Stromal cell of bone marrow (primary cell): ENCODE measurements at places on chromosomes 6 and 20.

- no peak for DNase-seq
These were observed 10.2 kb upstream of the DEFB113 start for GRCh38 chr6:49979584-49979983.

- DNase-seq: no peak
These were observed 285.8 kb upstream of the PRND start for GRCh38 chr20:4435671-4436455.

DNA sequence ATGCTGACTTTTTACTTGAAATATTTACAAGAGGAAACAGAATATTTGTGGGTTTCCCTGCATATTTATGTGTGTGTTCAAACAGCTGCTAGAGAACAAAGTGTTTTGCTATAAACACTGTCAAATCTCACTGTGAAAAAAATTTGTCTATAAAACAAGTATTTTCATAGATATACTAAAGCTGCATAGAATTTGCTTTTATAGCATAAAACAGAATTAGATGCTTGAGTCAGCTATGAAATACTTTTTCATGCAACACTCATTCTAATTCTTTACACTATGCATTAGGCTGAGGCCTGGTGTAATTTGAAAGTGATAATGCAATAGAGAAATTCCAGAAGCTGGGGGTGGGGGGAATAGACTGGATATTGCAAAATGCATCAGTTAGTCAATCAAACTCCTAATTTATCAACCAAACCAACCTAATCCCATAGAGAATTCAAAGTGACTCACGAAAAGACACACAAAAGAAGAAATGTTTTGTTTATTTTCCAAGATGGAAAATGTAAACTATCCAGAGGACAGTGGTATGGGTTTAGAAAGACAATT, 148.2 kb downstream of the LAMA2 start:
- peak; percentile 12 for DNase-seq

- no peak for DNase-seq
These were observed 140.7 kb upstream of the MCHR2 start for GRCh38 chr6:100134703-100135102.

DNA sequence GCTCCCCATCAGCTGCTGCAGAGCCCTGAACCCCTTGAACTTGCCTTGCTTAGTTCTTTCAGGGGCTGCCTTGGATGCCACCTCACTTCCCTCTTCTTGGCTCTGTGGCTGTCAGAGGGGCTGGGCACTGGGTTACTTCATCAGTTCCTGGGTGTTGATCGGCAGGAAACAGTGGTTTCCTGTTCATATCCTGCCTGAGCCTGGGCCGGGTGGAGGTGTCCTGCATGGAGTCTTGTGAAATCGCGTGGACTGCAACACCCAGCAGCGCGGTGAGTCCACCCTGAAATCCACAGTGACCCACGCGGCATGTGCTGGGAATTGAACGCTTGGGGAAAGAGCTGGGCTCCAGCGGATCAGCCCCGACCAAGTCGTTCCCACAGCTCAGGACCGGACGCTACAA, 97.5 kb downstream of the CDH26 start:
- DNase-seq: no peak

- DNase-seq: no peak
These were observed 5.3 kb upstream of the FOXC1 start for GRCh38 chr6:1604158-1605003.

DNA sequence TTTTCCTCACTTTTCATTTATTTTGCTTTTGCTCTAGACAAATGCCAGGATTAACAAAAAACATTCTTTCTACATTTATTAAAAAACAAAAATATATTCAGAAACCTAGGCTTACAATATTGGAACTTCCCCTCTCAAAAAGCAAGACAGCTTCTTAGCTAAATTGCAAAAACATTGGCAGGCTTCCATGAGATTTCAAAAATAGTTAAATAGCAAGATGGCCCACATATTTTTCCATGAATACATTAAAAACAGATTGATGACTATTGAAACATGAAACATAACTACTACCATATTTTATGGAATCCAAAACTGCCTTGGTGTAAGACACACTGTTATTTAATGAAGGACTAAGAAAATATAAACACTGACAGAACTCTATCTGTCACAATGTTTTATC, 92.0 kb downstream of the LY86 start:
- no peak for DNase-seq

DNA sequence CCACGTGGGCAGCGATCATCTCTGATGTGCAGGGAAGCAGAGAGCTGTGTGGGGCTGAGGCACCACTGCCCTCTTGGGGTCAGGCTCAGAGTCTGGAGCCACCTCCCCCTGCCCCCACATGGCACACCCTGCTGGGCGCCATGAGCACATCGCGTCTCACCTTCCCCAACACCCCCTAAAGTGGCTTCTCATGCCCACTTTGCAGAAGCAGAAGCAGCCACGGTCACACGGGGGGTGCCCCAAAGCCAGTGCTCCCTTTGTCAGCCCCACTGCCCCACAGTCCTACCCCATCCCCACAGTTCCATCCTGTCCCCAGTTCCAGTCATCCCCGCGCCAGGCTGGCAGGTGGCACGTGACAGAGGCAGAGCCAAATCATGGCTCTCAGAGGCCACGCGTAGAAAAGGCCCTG, 19.5 kb downstream of the SDCBP2 start:
- DNase-seq: no peak

DNA sequence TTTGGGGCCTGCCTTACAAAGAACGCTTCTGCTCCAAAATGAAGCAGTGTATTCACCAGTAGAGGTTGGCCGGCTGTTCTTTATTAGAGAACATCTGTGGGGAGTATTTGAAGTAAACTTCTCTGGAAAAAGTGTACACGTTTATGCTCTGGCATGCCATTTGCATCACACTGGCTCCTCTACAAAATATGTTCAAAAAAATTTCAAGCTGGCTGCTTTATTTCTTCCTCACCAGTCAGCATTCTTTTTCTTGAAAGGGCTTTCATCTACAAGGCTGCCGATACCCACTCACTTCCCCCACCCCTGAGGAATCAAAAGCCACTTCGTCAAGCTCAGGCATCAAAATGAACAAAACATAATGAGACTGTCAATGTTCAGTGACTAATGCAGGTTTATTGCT, 294.1 kb downstream of the TFAP2B start:
- DNase-seq: no peak

DNA sequence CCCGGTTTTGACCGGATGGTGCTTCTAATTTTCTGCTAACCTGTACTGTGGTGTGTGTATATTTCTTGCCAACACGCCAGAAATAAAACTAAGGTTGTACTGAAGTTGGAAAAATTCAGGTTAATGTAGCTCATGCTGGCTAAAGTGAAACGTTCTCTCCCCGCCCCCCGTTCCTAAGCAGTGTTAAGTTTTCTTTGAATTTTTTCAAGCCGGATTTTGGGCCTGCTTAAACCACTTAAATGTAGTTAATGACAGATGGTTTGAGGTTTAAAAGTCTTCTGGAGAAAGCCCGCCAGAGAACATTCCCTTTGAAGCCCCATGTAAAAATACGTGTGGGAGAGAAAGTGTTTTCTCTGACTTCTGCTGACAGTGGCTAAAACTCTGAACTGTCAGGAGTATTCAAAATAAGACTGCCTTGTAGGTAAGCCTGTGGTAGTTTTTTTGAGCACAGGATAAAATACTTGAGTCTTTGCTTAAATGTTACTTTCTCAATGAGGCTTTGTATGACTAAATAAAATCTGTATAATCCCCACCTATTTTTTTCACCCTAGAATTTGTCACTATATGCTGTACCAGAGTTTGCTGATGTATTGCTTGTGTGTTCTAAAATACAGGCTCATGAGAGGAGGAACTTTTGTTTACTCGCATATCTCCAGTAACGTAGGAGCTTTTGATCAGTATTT, 101.3 kb downstream of the OR2B2 start:
- no peak for DNase-seq

DNA sequence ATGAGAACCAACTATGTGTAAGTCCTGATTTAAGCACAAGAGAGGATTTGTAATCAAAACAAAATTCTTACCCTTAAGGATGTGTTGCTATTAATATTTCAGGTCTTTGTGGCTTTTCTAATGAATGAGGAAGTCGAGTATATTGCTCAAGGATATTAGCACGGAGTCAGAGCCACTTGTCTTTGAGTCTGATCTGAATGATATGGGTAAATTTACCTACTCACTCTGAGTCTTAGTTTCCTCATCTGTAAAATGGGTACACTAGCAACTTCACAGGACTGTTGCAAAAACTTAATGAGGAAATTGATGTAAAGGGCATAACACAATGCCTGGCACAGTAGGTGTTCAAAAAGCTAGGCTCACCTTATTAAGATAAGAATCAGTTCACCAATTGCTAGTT, 30.0 kb upstream of the QKI start:
- no peak for DNase-seq

- no peak for DNase-seq
These were observed 18.1 kb downstream of the VNN1 start for GRCh38 chr6:132695773-132696172.

DNA sequence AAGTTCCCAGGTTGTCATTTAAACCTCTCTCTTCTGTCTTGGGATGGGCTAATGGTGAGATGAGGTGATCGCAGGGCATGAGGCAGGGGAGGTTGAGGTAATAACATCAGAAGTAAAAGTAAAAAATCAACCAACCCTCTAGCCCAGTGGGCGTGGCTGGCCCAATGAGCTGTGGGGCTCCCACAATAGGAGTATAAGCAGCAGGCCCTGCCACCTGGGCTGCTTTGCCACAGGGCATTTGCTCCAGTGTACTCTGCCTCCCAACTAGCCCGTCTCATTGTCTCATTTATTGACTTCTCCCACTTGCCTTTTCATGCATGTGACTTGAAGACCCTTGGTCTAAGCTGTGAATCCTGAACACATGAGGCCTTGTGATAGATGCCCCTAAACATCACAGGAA, 62.8 kb downstream of the PHACTR3 start:
- no peak for DNase-seq

- DNase-seq: no peak
These were observed 43.9 kb downstream of the PDE7B start for GRCh38 chr6:135895231-135895911.

DNA sequence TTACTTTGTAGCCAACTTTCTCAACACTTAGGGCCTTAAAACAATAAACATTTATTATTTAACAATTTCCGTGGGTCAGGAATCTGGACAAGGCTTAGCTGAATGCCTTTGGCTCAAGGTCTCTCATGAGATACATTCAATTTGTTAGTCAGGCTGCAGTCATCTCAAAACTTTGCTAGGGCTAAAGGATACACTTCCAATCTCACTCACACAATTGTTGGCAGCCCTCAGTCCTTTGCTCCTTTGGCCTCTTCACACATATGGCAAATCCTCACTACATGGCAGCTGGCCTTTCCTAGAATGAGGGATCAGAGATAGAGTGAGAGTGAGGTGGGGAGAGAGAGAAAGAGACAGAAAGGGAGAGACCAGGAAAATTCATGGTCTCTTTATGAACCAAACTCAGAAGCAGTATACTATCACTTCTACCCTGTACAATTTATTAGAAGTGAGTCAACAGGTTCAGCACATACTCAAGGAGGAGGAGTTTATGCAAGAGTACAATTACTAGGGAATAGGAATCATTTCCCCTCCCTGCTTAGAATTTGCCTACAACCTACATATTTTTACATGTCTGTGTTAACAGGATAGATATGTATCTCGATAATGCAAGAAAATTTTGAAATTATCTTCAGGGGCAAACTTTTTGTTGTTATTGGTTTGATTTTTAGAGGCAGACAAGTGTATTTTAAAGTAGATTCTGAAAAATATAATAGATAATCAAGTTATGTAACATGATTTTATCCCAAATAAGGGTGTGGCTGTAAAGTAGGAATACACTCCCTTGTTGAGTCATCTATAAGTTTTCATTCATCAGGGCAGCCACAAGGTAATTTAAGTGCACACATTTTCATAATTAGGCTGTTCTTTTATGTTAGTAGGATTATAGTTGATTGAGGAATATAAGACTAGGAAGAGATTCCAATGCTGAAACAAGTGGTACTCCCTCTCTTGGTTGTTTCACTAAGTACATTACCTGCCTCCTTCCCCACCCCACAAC, 85.9 kb upstream of the HMGCLL1 start:
- no peak for DNase-seq

- DNase-seq: no peak
These were observed 70.6 kb upstream of the SOX4 start for GRCh38 chr6:21522797-21523456.

GRCh38 chr6:26249957-26250697, 114.9 kb upstream of the BTN3A2 start:
- DNase-seq: no peak

DNA sequence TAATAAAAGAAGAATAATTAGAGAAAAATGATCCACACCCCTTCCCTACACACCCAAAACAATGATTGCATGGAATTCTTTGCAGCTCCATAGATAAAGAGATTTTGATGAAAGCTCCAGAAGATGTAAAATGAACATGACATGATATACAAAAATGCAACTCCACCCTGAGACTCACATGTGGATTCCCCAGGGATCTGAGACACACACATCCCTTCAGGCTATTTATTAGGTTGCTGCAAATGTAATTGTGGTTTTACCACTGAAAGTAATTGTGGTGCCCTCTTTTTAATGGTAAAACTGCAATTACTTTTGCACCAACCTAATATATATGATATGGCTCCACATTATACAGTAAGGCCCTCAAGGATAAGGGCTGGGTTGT, 40.4 kb upstream of the TBC1D7 start:
- no peak for DNase-seq

DNA sequence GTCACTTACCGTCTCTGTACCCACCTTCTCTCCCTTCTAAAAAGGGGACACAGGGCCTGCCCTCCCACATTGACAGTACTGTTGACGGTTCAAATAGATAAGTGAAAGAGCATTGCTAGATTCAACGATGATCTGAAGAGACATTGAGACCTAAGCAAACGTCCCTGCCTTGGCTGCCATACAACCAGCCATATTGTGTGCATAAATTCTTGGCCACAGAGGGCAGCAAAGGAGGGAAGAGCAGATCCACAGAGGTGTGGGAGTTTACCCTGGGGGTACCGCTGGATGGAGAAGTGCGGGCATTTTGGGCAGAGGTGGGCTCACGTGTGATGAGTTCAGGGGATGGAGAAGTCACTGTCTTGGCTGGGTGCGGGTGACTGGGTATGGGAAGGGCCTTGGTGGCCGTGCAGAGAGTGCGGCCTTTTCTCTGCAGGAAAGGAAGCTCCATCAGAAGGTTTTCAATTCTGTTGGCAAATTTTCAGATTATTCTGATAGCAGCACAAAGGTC, 85.6 kb downstream of the POPDC3 start:
- DNase-seq: no peak

DNA sequence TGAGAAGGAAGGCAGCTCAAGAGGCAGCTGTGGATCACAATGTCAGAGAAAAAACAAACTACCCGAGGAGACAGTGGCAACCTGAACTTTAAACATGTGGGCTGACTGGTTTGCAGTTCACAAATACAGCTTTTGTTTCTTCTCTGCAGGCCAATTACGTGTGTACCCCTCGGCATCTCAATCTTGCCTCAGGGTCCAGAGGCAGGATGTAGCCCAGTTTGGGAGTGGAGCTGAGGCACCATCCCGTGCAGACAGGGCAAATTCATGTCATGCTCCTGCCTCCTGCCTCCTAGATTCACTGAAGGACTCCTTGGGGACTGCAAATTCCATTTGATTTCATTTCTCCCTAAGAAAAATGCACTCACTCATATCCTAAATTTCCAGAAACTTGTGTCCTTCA, 94.2 kb upstream of the KCNK16 start:
- peak; percentile 74 for DNase-seq

GRCh38 chr6:162140251-162140852, 587.2 kb downstream of the PRKN start:
- DNase-seq: no peak

GRCh38 chr6:31125586-31126363, 5.5 kb upstream of the CDSN start:
- no peak for DNase-seq
